ENCODE measurements at places on chromosomes 4 and X.

GRCh38 chrX:8192276-8192675, 21.2 kb upstream of the VCX2 start:
- DNase-seq: no peak
- no peak overlapping the region for H3K27ac ChIP-seq
- H3K4me3 ChIP-seq: no peak overlapping the region
- H3K27me3 ChIP-seq: no peaks in the 10 kb centered on the region

DNA sequence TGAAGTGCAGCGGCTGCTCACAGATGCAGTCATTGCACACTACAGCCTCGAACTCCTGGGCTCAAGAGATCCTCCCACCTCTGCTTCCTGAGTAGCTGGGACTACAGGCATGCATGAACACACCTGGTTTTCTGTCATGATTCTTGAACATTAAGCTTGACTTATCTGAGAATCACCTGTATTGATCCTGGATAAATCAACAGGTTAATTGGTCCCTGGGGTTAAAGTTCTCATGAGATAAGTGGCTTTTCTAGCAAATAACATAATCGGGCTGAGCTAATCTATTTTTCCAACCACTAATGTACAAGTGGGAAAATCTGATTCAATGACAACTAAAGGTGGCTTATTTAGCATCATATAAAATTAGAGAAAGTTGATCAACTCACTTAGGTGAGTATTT, 56.0 kb upstream of the LRAT start:
- no peak for DNase-seq
- H3K27ac ChIP-seq: no peak overlapping the region

- no peaks in the 10 kb centered on the region for H3K27me3 ChIP-seq
- H3K4me1 ChIP-seq: peaks cover 9% of the 10 kb centered on the region
- H3K36me3 ChIP-seq: no peaks in the 10 kb centered on the region
- H3K4me3 ChIP-seq: no peak overlapping the region
- no peak for DNase-seq
Observed at GRCh38 chr4:185738038-185738552, 73.9 kb downstream of the SORBS2 start.

GRCh38 chrX:48648336-48648751, 35.3 kb upstream of the WAS start:
- peaks cover 6% of the 10 kb centered on the region for H3K27me3 ChIP-seq
- H3K4me1 ChIP-seq: no peaks in the 10 kb centered on the region
- no peak overlapping the region for H3K4me3 ChIP-seq
- no peak overlapping the region for H3K27ac ChIP-seq
- no peaks in the 10 kb centered on the region for H3K36me3 ChIP-seq
